ENCODE measurements at places on chromosomes 5 and 9.

GRCh38 chr5:133818031-133818431, 150.4 kb downstream of the C5orf15 start:
- no peak for DNase-seq

GRCh38 chr5:90955001-90955635, 396.5 kb downstream of the ADGRV1 start:
- no peak for DNase-seq

DNA sequence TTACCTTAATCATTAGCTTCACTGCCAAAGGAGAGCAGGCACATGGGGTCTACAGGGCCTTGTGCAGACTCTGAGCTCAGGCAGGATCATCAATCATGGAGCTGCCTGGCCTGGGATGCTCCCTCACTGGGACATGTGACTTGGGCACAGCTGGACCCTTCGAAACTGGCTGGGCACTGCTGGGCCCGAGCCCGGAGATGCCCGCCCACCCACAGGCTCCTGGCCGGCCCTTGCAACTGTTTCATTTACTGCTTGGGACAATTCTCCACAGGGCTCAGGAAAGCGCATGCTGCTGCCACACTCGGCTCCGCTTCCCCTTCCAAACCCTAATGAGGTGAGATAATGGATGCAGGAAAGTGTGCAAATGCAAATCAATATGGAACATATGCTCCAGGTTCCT, 387.5 kb downstream of the TRIM36 start:
- DNase-seq, result no peak

GRCh38 chr9:37419204-37419603, 3.3 kb upstream of the GRHPR start:
- DNase-seq, result no peak

DNA sequence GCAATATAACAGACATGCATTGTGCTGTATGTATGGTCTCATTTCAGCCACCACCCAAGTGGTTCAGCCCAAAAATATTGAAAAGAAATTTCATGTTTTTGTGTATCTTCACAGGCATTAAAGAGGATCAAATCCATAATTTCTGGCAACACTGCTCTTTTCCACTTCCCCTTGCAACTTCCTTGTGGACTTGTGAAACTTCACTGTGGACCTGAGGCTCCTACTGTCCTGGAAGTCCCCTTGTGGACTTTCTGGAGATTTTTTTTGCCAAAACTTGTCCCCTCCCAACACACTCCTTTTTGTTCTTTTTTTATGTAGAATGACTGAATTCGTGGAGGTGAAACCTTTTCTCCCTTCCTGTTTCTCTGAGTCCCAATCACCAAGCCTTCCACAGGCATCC, 14.3 kb downstream of the OTULINL start:
- no peak for DNase-seq

- DNase-seq, result no peak
These were observed 6.5 kb upstream of the RNF145 start for GRCh38 chr5:159215886-159216285.

GRCh38 chr5:143086908-143087637, 316.4 kb downstream of the NR3C1 start:
- DNase-seq, result no peak

GRCh38 chr9:10242255-10242654, 370.5 kb downstream of the PTPRD start:
- no peak for DNase-seq

GRCh38 chr9:100933656-100934055, 94.9 kb upstream of the PLPPR1 start:
- no peak for DNase-seq

- no peak for DNase-seq
These were observed 1.8 kb upstream of the TSC1 start for GRCh38 chr9:132946211-132946610.

DNA sequence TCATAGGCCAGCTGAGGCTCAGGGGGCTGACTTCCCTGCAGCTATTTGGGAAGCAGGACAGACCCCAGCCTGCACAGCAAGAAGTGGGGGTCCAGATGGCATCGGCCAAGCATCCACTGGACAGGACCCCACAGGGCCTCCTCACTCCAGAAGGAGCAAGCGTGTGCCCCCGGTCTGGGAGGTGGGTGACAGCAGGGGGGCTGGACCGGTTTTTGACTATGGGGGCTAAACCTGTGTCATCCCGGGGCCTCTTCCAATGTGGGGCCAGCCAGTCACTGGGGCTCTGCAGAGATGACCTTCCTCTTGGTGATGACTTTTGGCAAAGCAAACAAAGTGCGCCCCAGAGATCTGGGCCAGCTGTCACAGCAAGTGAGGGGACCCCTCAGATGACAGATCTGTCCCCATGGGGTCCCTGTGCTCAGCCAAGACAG, 163.9 kb downstream of the OLFM1 start:
- no peak for DNase-seq

GRCh38 chr5:10277773-10278630, 27.9 kb downstream of the CCT5 start:
- no peak for DNase-seq

- no peak for DNase-seq
These were observed 42.0 kb downstream of the FRMPD1 start for GRCh38 chr9:37692622-37693221.

- no peak for DNase-seq
These were observed 17.8 kb upstream of the PRELID2 start for GRCh38 chr5:145852990-145853389.

DNA sequence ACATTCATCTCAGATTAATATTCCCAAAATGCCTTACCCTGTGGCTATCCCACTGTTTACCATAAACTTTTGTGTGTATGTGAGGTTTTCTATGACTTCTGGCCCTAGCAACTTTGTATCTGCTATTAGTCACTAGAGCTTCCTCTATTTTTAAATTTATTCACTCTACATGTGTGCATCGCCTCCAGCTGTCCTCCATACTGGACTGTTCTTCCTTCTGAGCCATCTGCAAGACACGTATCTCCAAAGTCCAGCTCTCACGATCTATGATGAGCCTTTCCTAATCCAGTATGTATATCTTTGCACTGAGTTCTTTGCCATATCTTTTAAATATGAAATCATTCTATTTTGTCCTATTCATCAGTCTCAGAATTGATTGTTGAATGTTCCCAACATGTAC, 1.7 kb upstream of the GNG10 start:
- no peak for DNase-seq

DNA sequence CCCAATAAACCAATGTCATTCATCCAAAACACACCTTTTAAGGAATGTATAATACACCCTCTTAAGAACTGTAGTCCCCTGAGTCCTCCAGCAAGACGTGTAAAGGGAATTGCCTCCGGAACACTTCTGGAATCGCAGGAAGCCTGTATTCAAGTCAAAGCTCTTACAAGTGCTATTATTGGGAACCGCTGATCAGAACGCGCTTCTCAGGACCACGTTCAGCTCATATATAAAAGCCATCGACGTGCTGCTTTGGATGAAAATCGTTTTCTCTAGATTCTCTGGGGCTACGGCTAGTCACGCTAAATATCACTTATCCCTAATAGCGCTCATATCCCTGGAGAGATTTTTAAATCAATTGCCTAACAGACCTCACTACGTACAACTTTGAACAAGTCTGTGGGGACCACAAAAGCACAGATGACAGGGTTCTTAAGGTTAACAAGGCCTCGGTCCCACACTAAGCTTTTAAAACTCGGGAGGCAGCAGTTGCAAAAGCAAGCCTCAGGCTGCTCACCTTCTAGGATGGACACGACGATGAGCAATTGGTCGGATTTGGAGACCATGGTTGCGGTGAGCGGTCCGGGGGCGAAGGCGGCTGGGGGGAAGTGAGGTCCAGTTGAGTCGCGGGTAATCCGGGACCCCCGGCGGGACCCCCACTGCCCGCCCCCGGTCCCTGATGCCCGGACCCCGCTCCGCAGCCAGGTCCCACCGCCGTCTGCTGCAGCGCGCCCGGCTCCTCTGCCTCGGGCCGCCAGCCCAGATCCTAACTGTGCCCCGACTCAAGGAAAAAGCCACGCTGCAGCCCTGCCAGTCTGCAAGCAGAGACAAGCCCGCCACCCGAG, 548 bp downstream of the CEP120 start:
- DNase-seq, result peak; percentile 43

- DNase-seq, result no peak
These were observed 286.0 kb upstream of the TUSC1 start for GRCh38 chr9:25964239-25964638.

DNA sequence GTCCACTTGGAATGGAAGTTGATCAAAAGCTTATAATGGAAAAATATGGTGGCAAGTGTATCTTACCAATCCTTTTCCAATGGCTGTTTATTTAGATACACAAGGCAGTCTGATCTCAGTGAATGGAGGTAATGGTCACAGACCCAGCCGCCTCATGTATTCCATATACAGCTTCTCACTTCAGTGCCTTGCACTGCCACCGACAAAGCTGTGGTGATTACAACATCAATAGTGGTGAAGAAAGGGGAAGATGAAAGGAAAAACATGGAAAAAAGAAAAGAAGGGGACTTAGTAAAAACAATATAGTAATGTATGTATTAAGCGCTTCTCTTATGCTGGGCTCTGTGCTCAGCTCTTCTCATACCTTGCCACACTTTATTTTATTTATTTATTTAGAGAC, 297.3 kb upstream of the RASA1 start:
- DNase-seq, result no peak

DNA sequence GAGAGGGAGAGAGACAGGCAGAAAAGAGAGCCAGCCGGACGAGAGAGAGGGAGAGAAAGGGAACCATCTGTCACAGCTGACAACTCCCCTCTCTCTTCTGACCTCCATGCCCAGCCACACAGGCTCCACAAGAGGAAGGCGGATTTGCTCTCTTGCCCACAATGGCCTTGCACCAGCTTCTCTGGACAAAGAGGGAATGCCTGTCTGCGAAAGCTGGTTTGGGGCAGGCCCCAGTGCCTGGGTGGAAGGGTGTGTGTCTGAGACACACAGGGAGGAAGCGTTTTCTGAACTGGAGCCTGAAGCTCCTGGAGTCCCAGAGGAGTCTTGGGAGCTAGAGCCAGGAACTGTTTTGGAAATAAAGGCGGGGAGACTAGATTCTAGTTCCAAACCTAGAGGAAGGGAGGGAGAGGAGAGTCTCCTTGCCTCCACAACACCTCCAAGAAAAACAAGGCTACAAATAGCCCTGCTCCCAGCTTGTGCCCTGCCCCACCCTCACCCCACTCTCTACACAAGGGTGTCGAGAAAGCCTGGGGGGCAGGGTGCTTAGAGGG, 12.5 kb downstream of the C1QTNF2 start:
- no peak for DNase-seq

GRCh38 chr9:121067640-121068039, 7.1 kb upstream of the CNTRL start:
- DNase-seq, result no peak

- no peak for DNase-seq
These were observed 93.9 kb downstream of the GHR start for GRCh38 chr5:42517164-42517563.

DNA sequence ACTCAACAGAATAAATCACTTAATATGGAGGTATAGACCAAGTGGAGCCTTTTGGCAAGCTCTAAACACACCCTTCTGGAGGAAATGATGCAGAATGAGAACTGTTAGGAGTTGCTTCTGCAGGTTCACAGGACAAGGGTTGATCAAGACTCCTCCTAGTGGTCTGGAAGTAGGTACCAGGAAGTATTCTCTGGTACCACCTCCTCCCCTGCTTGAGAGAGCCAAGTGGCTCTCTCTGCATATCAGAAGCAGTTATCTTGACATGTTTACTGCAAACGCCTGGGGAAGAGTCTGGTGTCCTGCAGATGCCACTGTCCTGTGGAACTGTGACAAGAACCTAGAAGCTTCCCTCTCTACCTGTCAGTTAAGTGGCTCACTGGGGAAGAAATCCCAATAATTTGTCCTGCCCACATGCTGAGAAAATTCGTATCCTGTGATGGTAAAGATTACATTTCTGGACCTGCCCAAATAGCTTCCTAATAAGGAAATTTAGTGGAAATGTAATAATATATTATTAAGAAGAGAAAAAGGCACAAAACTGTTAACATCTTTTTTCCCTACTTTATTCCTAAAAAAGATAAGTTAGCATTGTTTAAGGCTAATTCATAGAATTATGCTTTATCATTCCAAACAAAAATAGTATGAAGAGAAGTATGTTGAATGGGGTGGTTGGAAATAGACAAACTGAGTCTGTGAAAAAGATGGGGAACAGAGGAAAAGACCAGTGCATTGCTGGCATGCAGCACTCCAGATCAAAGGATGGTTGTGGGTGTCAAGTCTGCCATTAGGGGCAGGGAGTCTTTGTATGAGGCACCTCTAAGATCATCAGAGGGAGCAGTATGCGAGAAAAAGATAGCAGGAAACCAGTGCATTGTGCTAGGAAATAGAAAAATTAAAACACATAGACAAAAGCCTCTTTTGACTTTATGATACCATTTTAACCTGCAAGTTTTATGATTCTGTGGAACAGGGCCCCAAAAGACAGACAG, 118.8 kb downstream of the CDC42SE2 start:
- DNase-seq, result peak; percentile 93

GRCh38 chr9:136407911-136408310, 2.5 kb downstream of the ENTR1 start:
- DNase-seq, result no peak

DNA sequence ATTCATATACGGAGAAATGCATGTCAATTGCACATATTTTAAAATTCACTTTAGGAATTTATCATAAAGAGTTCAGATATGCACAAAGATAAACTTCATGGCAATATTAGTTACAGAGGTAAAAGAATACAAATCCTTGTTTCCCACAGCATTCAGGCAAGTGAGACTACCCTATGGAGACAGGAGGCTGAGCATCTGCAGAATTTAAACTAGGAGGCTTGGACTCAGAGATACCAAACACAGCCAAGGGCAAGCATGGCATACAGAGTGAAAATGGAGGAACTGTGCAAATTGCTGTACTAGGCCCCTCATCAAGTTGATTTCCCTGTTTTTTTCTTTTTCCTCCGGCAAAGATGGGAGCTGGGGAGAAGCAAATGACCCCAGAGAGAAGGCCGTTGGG, 94.2 kb downstream of the SLC24A2 start:
- no peak for DNase-seq

All from CD4-positive, alpha-beta T cell treated with Interleukin-4 for 1 hour (primary cell).